Occipital lobe (tissue), 3 donors: ENCODE measurements at places on chromosomes 7 and 10.

- no peak for DNase-seq
These were observed 103.3 kb downstream of the TPST1 start for GRCh38 chr7:66308411-66308810.

DNA sequence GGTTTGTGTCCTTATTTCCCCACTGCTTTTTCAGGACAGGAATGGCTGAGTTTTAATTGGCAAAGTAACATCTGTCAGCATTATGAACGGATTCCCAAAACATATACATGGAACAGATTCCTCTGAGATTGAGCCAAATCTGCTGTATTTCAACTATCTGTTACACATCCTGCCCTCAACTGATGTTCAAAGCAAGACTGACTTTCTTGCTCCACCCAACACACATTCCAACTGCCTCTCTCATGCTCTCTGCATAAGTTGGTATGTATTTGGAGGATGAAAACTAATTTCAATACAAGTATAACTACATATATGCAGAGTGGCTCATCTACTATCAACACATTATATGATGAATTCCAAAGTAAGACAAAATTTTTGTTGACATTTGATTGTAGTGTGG, 342.2 kb downstream of the GATA3 start:
- no peak for DNase-seq

GRCh38 chr7:55177589-55178261, 158.9 kb downstream of the EGFR start:
- no peak for DNase-seq

- no peak for DNase-seq
These were observed 76.7 kb downstream of the CCNY start for GRCh38 chr10:35412900-35413491.

DNA sequence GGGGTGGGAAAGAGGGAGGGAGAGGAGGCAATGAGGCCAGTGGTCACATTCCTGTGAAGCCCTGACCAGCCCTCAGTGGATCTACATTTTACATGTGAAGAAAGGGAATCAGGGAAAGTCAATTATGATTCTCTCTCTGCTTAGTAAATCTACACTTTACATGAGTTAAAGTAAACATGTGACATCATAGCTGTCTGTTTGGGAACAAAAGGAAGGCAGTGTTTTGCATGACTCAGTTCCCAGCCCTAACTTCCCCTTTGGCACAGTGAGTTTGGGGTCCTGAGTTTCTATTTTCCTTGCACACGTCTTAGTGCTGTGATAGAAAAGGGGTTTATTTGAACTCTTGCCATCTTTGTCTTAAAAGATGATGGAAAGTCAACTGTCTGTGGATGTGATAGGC, 615.1 kb downstream of the SDK1 start:
- no peak for DNase-seq

DNA sequence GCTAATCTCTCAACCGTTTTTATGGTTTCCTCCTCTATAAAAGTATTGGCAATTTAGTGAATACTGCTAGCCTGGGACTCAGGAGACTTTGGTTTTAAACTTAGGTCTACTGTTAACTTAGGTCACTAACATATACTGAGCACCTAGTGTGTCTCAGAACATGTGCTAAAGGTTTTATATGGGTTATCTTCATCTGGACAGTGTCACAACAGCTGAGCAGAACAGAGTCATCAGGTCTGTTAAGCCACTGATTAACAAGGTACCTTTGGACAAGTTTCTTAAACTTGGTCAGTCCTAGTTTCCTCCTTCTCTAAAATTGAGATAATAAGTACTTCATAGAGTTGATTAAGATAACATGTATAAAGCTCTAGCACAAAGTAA, 30.6 kb downstream of the NET1 start:
- no peak for DNase-seq

GRCh38 chr10:44424298-44424697, 39.4 kb upstream of the CXCL12 start:
- no peak for DNase-seq

GRCh38 chr7:149558149-149558861, 60.7 kb upstream of the ZNF746 start:
- DNase-seq, result no peak
